ENCODE measurements at places on chromosomes 3 and 15.

DNA sequence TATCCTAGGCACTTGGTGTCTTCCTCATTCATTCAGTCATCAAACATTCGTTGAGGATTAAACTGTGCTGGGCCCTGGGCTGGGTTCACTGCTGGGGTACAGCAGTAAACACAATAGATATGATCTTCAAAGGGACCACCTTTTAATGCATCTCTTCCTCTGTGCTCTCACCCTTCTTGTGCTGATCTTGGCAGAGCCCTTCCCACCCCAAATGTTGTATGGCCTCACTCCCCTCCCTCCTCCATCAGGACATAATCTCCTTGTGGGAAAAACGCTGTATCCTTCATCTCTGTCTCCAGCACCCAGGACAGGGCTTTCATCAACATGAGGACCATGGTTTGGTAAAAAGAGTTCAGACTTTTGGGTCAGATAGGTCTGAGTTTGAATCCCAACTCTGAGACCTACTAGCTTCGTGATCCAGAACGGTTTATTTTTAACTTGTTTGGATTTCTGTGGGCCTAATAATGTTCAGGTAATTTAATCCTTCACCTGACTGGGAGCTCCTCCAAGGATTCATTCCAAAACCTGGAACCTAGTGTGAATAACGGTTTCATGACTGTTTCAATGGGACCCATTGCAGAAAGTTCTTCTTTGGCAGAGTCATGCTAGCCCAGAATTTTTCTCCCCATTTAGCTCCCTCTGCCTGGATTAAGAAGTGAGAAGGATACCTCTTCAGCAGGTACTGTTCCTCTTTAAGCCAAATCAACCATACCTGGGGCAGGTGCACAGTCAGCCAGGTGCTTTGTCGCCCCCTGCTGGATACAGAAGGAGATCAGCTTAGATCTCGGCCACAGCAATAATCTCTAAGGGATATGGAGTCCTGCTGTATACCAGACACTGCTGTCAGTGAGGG, 5.2 kb upstream of the WNT7A start:
- DNase-seq: peak; percentile 53

DNA sequence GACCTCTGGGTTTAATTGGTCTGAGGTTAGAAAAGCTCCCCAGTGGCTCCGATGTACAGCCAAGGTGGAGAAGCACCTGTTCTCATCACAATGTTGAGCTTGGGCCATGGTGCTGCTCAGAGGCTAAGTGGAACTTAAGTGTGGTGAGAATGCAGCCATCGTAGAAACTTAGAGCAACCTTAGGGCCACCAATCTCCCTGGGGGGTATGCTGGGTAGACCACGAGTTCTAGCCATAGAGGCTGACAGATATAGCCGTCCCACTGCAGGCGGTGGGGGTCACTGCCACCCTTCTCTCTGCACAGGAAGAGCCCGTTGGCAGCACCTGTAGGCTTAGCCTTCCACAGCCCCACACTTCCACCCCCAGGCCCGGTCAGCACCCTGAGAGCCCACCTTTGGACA, 38.0 kb downstream of the MGLL start:
- DNase-seq: no peak

DNA sequence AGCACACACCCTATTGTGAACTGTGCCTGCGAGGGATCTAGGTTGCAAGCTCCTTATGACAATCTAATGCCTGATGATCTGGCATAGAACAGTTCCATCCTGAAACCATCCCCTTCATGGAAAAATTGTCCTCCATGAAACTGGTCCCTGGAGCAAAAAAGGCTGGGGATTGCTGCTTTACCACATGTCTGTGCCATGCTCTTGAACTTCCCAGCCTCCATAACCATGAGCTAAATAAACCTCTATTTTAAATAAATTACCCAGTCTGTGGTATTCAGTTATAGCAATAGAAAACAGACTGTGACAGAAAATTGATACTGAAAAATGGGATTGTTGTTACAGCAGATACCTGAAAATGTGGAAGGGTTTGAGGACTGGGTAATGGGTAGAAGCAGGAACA, 162.7 kb downstream of the RAB11A start:
- no peak for DNase-seq

DNA sequence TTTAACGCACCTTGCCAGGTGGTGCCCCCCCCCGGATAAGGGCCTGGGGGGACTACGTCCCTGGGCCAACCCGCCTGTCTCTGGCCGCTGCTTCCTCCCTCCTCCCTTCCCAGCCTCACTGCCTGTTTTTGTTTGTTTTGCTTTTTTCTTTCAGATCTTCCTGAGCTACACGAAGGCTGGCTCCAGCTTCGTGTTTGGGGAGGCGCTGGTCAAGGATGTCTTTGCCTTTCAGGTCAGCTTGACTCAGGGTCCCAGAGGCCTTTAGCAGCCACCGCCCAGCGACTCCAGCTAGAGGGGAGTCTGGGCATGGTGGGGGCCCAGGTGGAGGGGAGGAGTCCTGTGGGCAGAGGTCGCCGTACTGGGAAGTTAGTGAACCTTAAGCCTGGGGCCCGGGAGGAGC, 24.1 kb downstream of the SLC28A1 start:
- DNase-seq: no peak

GRCh38 chr3:58645726-58646125, 20.8 kb downstream of the FAM3D start:
- DNase-seq: no peak

DNA sequence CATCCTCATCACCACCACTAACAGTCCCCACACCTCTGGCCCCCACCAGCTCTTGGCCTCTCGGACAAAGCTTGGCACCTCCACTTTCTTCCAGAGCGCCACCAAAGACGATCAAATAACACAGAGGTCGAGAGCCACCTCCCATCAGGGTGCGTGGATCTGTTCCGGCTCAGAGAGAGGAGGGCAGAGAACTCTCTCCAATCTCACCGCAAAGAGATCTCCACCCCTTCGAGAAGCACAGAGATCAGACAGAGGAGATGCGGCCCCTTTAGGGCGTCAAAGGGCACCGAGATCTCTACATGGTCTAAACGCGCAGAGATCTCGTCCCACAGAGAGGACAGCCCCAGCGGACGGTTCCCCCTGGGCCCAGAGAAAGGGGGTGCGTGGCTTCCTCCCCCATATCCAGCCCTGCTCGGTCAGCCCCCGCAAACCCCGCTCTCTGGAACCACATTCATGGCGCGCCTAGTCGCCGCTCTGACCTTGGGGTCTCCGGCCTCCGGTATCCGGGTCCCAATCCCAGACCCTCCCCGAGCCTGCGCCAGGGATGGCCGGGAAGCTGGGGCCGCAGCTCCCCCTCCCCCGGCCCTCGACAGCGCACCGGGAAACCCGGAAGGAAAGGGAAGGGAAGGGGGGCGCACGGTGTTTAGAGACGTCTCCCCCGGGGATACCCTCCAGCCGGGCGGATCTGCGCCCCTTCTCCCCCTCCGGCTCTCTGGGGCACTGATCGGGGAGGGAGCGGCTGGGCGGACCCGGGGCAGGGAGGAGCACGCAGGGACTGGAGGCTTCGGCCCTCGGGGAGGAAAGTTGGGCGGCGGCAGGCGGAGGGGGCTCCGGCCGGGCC, 608 bp downstream of the SCN5A start:
- DNase-seq: no peak

- DNase-seq: peak; percentile 57
Measured at GRCh38 chr15:42704492-42704926, 32.4 kb downstream of the CDAN1 start.
